ENCODE measurements at places on chromosomes 2 and 18.
A peak's percentile ranks its signal among the peaks of the same experiment; 100 is the strongest.

DNA sequence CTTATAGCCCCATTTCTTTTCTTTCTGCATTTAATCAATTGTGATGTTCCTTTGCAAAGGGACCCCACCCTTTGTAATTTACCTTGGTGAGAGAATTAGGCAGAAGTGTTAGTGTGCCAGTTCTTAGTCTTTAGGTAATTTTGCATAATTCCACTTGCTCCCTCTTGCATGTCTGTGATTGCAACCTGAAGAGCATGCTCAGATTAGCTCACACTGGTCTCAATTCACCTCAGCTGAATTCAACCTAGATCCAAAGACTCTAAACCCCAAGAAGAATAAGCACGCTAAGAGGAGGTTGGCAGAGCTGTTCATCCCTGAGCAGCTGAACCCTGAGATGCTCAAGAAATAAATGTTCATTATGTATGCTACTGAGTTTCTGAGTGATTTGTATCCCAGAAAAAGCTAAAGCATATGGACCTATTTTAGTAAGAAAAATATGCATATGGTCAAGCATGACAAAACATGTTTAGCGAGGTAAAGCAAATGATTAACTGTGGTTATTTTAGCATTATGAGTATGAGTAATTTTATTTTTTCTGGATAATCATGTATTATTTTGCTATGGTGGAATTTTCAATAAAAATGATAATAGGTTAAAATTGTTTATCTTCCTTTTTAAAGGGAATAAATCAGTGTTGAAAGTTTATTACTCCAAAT is 299.2 kb upstream of the ZSWIM2 start:
- DNase-seq = no peak

- DNase-seq = no peak
Observed at GRCh38 chr2:137249463-137250130, 484.3 kb downstream of the THSD7B start.

DNA sequence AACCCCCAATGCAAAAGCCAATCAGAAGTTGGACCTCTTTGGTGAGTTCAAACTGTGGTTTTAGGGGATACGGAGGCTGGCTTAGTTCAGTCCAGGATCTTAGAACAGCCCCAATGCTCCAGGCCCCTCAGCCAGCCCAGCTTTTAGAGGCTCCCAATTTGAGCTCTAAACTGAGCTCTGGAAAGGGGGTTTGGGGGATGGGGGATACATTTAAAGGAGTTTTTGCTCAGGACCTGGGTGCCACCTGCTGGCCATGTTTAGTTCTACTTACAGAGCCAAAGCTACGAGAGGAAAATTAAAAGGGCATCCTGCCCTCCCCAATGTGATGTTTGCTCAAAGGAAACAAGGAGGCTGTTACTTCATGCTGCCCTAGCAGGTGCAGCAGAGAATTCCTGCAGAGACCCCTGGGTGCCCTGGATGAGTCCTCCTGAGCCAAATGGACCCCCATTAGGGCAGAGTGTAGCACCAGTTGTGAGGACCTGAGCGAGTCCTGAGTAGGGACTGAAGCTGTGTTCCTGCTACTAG is 15.9 kb upstream of the TMEM214 start:
- DNase-seq = peak; percentile 68

DNA sequence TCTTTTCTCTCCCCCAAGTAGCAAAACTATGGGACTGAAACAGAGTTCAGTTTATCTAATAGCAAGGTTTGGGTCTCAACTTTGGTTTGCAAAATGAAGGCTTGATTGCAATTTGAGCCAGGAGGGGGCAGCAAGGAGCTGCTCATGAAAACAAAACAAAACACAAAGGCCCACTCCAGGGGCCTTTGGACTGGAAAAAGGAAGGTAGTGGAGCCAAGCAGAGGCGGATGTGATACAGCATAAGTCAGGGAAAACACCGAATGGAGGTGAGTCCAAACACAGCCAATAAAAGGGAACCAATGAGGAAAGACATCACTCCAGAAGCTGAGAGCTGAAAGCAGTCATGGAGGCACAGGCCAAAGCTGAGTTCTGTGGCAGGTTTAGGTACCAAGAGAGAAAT is 799.7 kb upstream of the ACVR2A start:
- peak; percentile 55 for DNase-seq

- peak; percentile 58 for DNase-seq
Observed at GRCh38 chr2:68925295-68925896, 27.3 kb downstream of the GKN2 start.

GRCh38 chr18:24814521-24814920 is 354.1 kb downstream of the HRH4 start:
- DNase-seq = no peak

DNA sequence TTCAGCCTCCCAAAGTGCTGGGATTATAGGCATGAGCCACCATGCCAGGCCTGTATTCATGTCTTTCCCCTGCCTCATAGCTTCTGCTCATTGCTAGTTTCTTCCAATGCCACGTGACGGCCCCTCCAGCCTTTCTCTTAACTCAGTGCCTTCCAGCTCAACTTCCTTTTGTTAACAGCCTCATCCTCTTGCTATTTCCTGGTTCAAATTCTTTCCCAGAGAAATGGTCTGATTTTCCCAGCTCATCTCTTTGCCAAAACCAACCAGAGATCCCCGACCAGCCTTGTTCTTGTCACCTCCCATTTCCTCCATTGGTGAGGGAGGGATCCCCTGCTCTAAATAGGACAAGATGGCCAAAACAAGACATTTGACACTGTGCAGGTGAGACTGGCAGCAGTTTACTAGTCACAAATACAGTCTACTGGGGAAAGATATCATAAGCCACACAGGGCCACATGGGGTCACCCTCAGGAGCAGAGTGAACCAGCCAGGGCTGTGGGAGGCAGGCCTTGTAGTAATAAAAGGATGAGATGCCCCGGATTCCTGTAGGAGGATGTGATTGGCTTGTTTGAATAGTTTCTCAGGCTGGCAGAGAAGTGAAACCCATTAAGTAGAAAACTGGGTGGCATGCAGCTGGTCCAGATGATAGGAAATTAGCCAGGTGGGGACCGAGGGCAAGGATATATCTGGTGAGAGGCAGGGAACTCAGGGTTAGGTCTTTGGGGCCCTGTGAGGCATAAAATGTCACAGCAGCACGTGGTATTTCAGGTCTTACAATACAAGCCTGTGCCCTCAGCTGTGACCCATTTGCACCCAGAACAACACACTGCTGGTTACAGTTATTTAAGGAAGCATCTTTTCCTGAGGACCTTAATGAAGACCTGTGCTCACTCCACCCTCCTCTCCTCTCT is 6.4 kb downstream of the CD207 start:
- no peak for DNase-seq

- no peak for DNase-seq
Observed at GRCh38 chr2:129070663-129071062, 752.0 kb upstream of the HS6ST1 start.

GRCh38 chr18:36867056-36867455 is 38.1 kb downstream of the KIAA1328 start:
- DNase-seq = no peak

GRCh38 chr2:74843899-74844298 is 10.0 kb downstream of the HK2 start:
- DNase-seq = peak; percentile 67

DNA sequence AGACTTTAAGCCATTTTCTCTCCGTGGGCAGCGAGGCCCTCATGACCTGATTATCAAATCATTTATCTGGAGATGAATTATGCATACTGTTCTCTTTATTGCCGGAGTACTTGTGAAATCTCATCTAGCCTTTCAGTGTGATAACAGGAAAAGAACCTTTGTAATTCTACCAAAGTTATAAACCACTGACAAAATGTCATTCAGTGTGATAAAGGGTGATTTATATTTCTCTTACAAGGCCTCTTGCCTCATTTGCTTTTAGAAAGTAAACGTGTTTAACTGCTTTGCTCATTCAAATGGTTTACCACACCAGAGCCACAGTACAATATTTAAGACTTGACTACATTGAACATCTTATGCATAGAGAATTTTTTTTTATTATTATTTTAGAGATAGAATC is 13.8 kb downstream of the MTCL1 start:
- DNase-seq = peak; percentile 17

- DNase-seq = no peak
Observed at GRCh38 chr2:239804161-239805042, 220.7 kb downstream of the NDUFA10 start.

- DNase-seq = no peak
Observed at GRCh38 chr2:237343993-237344392, 70.0 kb downstream of the COL6A3 start.

DNA sequence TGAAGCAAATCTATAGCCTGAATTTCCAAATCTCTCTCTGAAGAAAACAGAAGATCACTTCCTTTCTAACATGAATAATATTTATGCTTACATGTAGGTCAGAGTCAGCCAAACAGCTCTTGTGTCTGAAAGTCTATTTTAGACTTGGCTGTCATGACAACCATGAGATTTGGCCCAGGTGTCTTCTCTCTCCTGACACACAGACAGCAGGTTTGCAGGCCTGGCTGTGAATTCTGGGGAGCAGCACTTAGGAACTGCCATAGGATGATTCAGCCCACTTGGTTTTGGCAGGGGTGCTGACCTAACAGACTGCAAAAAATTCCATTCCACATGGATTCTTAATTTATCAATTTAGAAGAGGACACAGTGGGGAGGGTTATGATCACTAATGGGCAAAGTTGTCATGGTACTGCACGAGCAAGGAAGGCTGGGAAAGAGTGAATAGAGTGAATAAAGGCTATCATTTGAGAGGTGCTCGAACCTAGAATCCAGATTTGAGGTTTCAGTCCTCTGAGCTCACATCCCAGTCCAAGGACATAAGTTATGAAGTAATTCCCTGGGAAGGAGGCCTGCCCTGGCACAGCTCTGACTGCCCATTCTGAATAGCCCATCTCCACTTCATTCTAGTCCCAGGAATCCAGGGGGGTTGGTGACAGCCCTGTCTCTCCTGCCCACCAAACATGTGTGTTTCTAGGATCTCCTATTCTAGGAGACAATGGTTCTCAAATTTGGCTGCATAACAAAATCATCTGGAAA is 453.9 kb upstream of the TRIB2 start:
- DNase-seq = no peak

DNA sequence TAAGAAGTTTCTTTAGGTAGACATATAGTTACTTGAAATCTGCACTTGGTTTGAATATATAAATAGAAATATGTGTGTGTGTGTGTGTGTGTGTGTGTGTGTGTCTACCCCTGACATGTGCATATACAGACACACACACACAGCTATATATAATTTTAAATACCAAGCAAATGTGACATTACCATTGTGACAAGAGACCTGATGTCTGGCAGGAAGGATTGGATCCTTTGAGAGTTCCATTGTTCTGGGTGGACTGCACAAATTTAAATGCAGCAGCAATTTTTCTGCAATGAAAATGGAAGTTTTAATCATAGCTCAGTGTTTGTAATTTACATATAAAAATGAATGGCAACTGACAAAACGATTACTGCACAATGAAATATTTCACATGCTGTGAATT is 87.8 kb upstream of the CCDC195 start:
- no peak for DNase-seq
